Right ventricle myocardium superior (tissue), 1 donor: ENCODE measurements at places on chromosomes 2 and 18. TPM values are rescaled to one million over a fixed set of nuclear protein-coding genes. Genes with fewer than 3 reads are reported as not detected.

DNA sequence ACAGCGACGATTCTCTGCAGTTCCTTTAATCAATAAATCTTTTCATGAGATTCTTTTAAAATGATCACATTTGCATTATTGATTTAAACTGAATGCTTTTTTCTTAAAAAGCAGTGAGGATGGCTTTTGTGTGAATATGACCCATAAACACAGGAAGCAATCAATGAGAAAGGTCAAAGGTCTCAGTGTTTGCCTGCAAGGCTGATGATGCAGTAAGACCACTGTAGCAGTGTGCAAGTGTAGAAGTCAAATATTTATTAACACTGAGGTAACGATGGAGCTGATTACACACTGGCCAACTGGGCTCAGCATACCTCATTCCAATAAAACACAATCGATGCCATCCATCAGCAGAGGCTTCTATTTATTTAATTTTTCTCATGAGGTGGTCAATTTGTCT is 633.5 kb downstream of the DCDC2C start:
- no peak for DNase-seq

DNA sequence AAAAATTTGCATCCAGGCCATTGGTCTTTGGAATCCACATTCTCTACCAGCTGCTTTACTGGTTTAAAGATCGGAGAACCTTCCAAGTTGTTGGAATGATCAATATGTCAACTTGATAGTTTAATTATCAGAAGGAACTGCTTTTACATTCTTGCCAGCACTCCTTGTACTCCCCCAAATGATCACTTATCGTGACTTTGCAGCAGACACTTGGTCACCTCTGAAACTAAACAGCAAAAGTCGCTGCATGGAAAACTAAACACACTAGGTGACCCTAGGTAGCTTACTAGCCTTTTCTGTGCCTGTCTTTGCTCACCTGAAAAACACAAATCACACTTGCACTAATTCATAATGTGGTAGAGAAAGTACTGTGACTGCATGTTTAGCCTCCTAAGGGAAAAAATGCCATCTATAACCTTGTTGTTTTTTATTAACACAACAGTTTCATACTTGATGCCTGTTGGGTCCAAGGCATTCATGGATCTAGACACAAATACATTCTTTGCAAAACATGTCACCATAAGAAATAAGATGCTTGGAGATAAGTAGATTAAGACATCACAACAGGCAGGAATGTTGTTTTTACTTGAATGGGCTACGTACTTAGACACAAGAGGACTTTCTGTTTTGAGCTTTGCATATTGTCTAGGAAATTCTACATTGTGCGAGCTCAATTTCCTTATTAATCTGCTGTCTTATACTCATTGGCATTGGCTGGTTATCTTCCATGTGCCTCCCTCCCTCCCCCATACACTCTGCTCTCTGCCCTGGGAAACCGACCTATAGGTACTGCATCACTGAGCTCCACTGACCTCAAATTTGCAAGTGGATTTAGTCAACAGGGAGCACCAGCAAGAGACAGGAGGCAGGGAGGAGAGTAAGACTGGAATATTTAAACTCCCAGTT is 219.1 kb upstream of the STK17B start:
- DNase-seq = no peak

Gene STK39
- 16.9 TPM for total RNA-seq

GRCh38 chr2:42973726-42974125 is 181.3 kb upstream of the HAAO start:
- DNase-seq = no peak

Gene DIPK1C
- 3.3 TPM for total RNA-seq

DNA sequence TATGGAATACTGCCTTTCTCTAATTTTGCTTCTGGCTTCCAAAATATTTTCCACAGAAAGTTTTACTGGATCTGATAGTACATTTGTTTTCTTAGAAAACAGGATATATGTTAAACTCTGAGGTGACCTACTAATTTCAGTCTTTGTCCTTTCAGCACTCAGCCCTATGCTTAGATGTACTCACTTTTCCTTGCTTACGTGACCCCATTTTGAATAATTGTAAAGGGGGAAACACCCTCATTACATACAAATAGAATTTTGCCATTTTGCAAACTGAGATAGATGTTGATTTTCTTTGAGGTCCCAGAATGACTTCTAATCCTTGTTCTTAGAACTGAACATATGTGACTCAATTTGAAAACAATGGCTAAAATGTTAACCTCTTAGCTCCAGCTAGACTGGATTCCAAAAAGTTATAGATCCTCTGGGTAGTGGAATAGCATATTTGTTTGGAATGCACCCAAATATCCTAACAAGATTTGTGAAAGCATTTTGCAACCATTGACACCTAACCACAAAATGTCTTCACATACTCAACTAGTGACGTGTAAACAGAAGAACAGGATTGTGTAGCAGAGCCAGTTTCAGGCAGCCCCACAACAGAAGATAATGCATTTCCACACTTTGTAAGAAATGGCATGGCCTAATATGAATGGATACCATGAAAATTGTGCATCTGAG is 44.8 kb upstream of the EHBP1 start:
- no peak for DNase-seq

Gene MPP4
- not detected for total RNA-seq

DNA sequence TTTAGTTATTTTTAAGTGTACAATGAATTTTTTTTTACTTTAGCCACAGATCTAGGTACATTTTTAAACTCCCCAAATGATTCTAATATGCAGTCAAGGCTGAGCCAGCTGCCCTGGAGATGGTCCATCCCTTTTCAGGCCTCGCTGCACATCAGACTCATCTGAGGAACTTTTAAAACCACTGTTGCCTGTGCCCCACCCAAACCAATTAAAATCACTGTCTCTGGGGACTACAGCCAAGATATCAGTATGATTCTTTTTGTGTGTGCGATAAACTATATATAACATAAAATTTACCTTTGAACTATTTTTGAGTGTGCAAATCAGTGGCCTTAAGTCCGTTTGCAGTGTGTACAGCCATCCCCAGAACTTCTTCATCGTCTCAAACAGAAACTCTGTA is 9.1 kb upstream of the MALT1 start:
- no peak for DNase-seq

GRCh38 chr18:74436158-74436769 is 20.8 kb downstream of the DIPK1C start:
- DNase-seq = no peak

DNA sequence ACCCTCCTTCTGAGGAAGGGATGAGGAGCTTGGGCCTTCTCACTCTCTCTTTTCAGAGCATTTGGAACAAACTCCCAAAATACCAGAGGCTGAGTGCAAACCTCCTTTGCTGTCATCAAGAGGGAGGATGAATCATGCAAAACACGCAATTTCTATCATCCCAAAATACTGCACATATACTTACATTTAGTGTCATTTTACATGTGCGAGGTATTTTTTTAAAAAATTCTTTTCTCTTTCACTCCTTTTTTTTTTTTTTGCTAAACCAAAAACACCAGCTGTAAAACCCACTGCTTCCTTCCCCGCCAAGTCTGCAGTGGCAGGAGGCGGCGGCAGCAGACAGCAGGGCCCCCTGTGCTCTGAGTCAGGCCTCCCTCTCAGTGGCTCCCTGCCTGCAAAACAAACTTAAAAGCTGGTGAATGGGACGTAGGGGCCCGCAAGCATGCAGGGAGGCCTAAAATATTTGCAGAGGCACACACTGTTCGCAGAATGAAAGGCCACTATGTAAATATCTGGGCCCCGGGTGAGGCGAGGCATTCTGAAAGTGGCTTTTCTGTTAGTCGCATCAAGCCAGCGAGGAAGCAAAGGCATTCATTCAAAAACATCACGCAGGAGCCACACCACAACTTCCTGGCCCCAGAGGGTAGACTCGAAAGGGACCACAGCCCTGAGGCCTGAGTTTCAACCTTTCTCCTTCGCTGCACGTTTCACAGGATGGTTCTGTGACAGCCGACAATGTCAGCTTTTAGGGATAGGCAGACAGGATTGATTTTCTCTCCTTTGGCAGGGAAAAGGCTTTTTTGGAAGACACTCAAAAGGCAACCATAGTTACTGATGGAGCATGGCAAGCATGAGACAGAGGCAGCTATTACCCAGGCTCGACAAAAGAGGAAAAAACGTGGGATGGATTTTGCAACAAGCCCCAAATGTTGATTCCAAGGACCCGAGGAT is 73.4 kb downstream of the ACTR2 start:
- peak; percentile 49 for DNase-seq

- DNase-seq = no peak
These were observed 734 bp downstream of the SLC25A12 start for GRCh38 chr2:171893196-171893823.

DNA sequence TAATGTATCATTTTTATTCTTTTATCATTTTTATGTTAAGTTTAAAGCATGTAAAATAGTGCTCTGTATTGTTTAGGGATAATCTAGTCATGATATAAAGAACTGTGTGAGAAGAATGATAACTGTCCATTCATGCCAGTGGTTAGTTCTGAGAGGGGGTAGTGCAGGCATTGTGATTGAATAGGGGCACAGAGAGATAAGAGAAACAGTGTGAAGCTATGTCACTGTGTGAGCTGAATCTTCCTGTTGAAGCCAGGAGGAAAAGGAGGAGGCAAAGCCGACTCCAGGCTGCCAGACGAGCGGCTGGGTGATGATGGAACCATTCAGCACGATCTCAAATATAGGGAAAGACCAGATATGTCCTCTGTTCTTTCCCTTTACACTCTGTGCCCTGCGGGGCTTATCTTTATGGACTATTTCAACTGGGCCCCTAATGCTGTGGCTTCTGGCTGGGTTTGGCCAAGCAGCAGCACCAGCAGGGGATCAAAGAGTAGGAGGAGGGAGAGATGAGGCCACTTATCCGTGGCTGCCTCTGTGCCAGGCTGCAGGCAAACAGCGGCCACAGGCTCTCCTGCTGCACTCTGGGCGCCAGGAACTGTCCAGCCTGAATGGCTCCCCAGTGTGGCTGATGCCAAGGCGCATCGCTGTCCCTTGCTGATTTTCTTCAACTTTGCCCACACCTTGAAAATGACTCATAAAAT is 128.0 kb downstream of the SPP2 start:
- no peak for DNase-seq

GRCh38 chr2:217242947-217243346 is 383.1 kb upstream of the TNP1 start:
- DNase-seq = no peak

Gene SERPINB4
- total RNA-seq = not detected

GRCh38 chr2:126307740-126308139 is 348.2 kb upstream of the GYPC start:
- DNase-seq = no peak

DNA sequence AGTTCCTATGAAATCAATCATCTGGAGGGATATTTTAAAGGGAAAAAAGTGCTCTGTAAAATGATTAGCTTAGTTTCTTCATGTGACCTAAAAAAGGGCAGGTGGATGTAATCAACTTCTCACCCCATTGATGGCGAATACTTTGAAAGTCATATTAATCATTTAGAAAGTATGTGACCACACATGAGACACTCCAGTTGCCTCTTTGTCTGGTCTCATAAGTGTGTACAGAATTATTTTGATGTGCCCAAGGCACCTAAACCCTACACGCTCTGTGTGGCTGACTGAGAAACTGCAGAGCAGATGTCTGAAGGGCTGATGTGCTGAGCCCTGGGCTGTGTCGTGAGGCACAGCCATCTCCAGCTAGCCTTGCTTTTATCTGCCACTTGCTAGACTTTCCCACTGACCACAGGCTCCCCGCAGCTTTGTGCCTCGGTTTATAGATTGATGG is 26.9 kb downstream of the SGPP2 start:
- DNase-seq = no peak
